Activated gamma-delta T cell treated with Interleukin-2 at 50 U/mL for 16 hours (primary cell): ENCODE measurements at places on chromosomes 7 and 10.
A peak's percentile ranks its signal among the peaks of the same experiment; 100 is the strongest.

GRCh38 chr7:127819975-127820731 is 168.2 kb downstream of the SND1 start:
- DNase-seq: no peak

- DNase-seq: no peak
These were observed 338.8 kb downstream of the ELMO1 start for GRCh38 chr7:37109843-37110242.

DNA sequence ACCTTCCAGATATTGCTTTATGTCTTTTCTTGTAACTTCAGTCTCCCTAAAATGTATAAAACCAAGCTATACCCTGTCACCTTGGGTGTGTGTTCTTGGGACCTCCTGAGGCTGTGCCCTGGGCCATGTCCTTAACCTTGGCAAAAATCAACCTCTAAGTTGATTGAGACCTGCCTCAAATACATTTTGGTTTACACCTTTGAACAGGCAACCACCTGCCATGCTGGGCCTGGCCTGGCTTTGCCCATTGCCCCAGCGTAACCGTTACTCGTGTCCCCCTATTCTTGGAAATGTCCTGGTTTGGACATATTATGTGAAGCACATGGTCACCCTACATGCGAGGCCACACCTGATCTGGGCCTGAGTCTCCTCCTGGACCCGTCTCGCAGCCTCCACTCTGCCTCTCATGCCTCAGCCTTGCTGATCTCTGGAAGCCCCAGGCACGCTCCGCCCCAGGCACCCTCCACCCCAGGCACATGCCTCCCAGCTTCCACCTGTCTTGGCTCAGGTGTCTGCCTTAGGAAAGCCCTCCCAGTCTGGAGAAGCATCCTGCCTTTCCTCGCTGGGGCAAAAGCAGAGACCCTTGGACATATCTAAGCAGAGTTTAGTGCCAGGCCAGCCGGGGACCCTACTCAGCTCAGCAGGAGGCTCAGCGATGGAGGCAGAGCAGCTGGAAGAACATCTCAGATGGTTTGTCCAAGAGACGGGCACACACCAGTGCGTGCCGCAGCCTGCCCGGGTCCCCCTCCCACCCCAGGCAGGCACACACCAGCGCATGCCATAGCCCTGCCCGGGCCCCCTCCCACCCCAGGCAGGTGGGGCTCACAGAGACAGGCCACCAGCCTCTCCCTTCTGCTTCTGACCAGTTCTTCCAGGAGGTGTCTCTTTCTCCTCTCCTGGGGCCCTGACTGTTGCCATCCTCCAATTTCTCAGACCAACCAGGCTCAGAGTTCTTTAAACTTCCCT is 4.0 kb upstream of the VIPR2 start:
- DNase-seq: no peak

DNA sequence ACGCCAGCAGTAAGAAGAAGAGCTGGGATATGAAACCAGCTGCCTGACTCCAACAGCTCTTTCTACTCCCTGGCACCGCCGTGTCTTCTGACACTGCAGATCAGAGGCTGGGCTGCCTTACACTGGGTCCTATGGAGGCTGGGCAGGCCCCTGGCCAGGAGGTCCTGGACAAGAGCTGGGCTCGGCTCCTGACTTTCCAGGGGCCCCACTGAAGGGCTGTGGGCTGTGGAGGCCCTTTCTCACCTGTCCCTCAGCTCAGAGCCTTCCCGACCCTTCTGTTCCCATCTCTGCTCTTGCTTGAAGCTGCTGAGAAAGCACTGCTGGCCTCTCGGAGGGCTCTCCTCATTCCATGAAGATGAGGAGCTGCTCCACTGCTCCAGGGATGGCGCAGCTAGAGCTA is 85.9 kb upstream of the UNC5B start:
- no peak for DNase-seq

- DNase-seq: no peak
These were observed 39.2 kb upstream of the FGFR2 start for GRCh38 chr10:121637437-121637836.

DNA sequence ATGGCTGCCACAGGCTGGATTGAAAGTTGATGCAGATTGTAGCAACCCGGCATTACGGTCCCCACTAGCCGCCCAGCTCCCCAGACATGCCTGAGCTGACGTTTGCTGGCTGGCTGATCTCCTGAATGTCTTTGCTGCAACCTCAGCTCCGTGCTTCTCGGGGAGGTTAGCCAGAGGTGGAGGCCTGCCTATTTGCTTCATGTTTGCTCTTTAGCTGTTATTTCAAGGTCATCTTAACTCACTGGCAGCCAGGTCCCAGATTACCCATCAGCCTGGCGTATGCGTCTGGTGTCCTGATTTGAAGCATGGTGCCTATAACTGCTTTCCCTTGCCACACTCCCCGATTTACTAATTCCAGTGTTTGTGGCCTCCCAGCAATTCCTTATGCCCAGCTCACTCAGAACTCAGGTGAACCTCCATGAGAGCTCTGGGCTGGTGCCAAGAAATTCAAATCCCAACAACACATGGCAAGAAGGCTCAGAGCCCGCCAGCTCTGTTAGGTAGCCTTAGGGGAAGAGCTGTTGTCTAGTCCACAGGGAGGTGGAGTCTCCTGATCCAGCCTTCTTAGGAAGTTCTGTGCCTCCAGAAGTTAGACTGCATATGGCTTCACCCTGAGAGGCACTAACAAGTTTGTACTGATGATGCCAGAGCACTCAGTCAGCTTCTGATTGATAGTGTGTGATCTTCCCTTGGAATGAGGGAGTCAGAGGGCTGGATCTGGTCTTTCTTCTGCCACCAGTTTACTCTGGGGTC is 69.7 kb upstream of the EXOC4 start:
- DNase-seq: no peak

GRCh38 chr7:142554560-142555532 is 194.4 kb upstream of the PRSS1 start:
- no peak for DNase-seq

DNA sequence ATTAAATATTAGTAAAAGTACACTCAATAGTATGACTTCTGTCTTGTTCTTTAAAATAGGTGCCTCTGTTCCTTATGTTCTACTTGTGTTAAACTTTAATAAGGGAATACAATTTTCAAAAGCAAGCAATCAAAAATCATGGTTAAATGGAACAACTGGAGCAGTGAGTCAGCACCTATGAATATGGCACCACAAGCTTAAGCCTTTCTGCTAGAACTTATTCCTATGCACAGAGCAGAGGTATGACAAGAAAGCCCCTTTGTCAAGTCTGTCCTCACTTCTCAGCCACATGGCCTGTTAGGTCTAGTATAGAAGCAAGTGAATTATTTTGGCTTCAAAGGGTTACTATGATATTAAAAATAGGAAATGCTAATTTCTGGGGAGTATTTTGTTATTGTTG is 29.8 kb downstream of the FAM13C start:
- no peak for DNase-seq

GRCh38 chr10:120086066-120086465 is 193.5 kb downstream of the SEC23IP start:
- DNase-seq: no peak

DNA sequence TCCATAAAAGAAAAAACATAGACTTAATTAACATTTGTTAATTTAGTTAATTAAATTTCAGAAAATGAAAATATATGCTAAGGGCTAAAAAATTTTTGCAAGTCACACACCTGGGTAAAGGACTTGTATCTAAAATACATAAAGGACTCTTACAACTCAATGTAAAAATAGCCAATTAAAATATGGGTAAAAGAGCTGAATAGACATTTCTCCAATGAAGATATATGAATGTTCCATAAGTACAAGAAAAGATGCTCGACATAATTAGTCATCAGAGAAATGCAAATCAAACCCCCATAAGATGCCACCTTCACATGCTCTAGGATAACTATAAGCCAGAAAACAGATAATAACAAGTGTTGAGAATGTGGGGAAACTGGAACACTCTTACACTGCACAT is 144.4 kb upstream of the NOBOX start:
- no peak for DNase-seq

DNA sequence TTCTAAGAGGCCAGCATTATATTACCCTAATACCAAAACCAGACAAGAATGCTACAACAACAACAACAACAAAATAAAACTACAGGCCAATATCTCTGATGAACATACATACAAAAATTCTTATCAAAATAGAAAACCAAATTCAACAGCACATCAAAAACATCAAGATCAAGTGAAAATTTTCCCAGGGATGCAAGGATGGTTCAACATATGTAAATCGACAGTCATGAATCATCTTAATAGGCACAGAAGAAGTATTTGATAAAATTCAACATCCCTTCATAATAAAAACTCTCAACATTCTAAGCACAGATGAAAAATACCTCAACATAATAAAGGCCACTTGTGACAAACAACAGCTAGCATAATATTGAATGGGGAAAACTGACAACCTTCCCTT is 75.3 kb downstream of the JMJD1C start:
- no peak for DNase-seq

GRCh38 chr7:375901-376305 is 85.9 kb downstream of the FOXL3 start:
- DNase-seq: no peak

DNA sequence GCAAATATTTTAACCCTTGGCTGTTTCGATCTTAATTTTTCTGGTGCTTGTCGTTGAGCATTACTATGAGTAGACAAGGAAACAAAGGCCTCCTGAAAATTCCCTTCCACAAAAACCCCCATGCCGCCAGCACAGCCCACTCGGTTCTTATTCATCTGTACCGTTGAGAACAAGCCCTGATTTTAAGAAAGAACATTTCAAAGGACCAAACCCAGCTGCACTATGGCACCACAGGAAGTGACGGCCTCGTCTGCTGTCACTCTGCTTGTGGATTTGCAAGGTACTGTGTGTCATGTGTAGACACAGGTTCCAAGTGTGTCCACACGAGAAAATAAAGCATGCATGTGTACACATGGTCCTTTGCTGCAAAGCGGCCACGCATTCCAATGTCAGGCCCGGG is 285.2 kb downstream of the DNAJB6 start:
- DNase-seq: peak; percentile 22

DNA sequence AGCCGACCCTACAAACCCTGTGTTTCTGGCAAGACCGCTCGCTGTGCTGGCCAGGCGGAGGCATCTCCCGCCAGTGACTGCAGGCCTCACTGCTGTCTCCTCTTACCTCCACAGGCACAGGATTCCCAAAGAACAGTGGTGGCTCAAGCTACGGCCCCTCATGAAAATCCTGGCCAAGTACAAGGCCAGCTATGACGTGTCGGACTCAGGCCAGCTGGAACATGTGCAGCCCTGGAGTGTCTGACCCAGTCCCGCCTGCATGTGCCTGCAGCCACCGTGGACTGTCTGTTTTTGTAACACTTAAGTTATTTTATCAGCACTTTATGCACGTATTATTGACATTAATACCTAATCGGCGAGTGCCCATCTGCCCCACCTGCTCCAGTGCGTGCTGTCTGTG is 36.2 kb downstream of the PITRM1 start:
- DNase-seq: no peak

- DNase-seq: no peak
These were observed 32.2 kb downstream of the LRRC72 start for GRCh38 chr7:16558761-16559302.

DNA sequence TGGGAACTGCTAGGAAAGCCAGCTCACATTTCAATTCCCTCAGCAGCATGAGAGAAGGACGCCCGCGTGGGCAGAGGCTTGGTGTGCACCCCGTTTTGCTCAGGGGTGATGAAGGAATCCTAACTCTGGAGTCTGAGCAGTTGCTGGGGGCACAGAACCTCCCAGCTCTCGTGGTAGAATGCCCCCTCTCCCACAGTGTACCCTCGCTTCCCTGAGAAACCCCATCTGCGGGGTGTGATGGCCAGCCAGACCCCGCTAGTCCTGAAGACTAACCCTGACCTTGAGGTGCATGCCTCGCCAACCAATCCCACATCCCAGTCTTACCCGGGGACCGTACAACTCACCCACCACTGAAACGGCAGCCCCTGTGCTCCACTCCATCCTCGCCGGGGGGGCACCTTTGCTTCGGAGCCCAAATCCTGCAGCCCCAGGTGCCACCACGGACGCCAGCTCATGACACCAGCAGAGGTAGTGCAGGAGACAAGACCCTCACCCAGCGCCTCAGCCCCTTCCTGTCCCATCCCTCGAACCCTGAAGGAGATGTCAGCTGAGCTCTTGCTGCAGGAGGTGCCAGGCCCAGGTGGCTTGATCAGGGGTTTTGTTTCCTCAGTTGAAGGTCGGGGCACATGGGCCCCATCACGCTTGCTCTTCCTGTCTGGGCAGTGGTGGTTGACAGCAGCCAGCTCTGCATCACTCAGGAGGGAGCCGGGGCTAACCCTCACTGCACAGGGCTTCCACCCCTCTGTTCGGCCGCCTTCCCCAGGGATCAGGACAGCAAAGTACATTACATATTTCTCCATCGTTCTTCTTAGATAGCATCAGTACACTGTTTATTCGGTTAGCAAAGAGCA is 236.5 kb downstream of the MGMT start:
- DNase-seq: no peak

GRCh38 chr10:126203746-126204145 is 184.5 kb downstream of the ADAM12 start:
- no peak for DNase-seq

DNA sequence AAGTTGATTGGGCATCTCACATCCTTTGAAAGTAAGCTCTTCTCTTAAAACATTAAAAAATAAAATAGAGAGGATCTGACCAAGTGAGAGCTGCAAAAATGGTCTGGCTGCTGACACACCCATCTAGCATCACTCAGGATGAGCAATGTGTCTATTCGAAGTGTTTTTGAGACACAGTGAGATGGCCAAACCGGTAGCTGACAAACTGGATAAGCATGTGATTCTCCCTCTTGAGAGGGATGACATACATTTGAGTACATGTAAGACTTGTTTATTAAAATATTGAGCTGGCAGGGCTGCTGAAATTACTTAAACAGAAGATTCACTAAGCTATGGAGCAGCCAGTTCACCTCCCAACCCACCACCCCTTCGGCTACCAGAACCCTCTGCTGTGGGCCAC is 333.9 kb downstream of the ADRA2A start:
- DNase-seq: no peak

GRCh38 chr10:47336387-47337134 is 11.6 kb upstream of the RBP3 start:
- no peak for DNase-seq

- DNase-seq: no peak
These were observed 23.8 kb upstream of the C7orf33 start for GRCh38 chr7:148566736-148567135.

GRCh38 chr10:8331896-8332729 is 277.6 kb downstream of the GATA3 start:
- peak; percentile 83 for DNase-seq

GRCh38 chr7:132932296-132933071 is 149.4 kb downstream of the CHCHD3 start:
- no peak for DNase-seq

- DNase-seq: no peak
These were observed 31.2 kb downstream of the GPRIN2 start for GRCh38 chr10:46525177-46525823.

DNA sequence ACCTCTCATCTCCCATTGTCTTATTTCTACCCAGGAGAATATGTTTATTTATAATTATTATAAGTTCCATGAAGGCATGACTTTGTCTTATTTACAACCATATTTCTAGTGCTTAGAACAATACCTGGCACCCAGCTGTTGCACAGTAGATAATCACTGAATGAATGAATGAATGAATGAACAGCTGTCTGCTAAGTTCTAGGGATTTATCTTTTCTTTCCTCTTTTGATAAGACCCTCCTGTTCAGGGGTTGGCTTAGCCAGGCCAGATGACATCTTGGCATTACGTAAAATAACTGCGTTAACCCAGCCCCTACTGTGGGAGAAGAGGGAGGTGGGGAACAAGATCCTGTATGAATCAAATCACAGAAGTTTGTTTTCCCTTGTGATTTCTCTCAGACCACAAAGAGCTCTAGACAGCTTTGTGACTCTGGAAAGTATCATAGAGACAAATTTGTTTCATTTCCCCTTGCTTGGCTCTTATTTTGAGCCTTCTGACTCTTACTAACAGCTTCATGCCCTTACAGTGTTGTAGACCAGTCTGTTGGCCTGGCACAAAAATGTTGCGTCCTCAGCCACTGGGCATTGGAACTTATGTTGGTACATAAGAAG is 8.4 kb downstream of the ZNF862 start:
- no peak for DNase-seq
